Activated CD8-positive, alpha-beta memory T cell treated with anti-CD3 and anti-CD28 coated beads for 1 hour (primary cell): ENCODE measurements at places on chromosomes 4 and X.

DNA sequence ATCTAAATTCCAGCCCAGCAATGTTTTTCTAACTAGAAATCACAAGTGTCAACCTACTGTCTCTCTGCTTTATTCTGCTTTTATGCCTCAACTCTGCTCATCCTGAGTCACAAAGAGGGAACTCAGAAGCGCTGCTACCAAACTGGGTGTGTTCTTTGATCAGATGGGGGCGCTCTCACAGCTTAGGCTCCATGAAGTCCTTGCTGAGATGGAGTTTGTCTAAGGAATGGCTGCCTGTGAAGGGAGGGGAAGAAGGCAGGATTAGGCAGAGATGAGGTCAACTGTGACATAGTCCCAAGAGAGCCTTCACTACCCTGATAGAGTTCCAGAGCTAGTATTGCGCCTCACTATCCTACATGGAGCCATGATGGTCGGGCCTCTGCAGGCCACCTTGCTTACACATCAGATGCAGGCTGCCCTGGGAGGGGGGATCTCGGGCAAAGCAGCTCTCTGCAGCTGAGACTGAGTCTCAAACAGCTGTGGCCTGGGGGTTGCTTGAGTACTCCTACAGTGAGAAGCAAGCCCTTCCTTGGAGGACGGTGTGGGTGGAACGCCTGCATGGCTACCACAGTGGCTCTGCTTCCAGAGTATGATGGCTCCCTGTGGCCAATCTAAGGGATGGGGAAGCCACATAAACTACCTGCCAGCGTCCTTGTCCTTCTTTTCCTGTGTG lies 219.9 kb downstream of the CCNG2 start:
- no peak for DNase-seq

GRCh38 chr4:56958111-56958517 lies 19.3 kb downstream of the NOA1 start:
- no peak for DNase-seq

- DNase-seq = no peak
Measured at GRCh38 chr4:54093324-54094240, 6.4 kb upstream of the GSX2 start.

DNA sequence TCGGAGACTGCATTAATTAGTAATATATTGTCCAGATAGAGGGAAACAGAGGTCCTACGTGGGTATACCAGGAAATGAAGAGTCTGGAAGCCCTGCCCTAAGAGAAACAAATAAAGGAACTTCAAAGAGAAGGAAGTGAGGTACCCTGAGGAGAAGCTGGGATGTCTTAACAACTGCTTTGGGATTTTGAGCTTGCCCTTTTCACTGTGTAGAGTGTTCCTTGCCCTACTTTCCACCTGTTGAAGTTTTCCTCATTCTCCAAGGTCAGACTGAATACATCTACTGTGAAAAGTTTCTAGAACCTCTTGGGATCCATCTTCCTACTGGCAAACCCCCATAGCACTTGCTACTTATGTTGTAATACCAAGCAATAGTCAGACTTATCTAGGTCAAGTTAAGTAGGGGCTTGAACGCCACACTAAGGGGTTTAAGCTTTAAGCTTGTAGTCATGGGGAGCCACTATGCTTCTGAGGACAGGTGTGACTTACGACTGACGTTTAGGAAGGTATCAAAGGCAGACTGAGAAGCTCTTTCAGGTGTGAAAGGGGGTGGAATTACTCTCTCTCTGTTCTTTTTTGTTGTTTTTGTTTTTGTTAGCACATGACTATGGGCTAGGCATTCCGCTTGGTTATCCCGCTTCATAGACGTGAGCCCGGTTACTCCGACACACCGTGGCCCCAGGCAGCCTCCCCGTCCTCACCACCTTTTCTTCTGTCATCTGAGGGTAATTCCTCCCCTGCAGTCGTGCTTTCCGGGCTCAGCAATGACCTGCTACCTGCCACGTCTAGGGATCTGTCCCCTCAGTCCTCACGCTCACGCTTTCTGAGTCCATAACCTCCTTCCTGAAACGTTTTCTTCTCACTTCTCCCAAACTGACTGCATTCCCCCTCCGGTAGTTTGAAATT lies 959 bp upstream of the REST start:
- DNase-seq = no peak

DNA sequence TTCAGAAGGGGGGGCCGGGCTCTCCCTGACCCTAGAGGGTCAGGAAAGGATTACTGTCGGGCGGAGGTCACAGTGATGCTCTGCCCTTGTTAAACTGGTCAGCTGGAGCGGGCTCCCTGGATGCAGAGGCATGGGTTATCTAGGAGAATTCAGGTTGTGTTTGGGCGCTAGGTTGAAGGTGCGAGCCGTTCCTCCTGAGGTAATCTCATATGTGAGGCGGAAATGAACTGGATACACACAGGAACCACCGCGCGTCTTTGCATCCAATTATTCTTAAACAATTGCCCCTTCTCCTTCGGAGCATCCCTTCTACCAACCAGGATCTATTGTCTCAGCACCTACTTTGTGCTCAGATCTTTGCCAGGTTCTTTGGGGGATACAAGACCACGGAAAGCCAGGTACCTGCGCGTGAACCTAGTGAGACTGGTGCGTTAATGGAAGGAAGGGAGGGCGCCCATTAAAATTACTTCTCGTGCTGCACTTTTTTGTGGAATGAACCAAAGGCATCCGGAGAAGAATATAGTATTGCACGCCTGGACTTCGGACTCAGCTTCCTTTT lies 28.4 kb downstream of the HAND2 start:
- no peak for DNase-seq

- no peak for DNase-seq
Measured at GRCh38 chr4:5721923-5722322, 10.9 kb downstream of the EVC start.

DNA sequence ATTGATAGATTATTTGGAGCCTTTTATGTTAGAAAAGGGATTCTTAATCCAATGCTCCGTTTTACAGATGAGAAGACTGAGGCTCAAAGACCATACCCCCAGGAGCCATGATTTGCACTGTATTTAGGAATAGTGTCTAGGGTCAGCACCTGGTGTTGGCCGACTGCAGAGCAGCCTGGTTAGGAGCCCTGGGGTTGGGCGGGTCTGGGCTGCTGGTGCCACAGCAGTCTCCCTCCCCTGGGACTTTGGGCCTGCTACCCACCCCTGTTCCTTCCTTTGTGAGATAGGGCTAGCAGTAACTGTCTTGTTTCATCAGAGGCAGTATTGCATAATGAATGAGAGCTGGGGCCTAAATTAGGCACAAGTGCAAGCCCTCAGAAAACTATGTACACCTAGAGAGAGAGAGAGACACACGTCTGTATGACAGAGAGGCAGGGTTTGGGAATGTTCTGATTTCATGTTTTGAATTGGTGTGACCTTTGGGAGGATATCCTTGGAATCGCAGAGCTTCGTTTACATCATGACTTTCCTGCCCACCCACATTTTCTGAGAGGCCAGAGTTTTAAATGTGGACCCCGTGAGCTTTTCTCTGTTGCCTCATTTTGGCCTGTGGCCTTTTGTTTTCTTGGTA lies 111.7 kb downstream of the PTTG2 start:
- no peak for DNase-seq

GRCh38 chrX:7647831-7648230 lies 195.1 kb upstream of the VCX start:
- DNase-seq = no peak

- DNase-seq = no peak
Measured at GRCh38 chr4:17769406-17770174, 11.8 kb downstream of the FAM184B start.

DNA sequence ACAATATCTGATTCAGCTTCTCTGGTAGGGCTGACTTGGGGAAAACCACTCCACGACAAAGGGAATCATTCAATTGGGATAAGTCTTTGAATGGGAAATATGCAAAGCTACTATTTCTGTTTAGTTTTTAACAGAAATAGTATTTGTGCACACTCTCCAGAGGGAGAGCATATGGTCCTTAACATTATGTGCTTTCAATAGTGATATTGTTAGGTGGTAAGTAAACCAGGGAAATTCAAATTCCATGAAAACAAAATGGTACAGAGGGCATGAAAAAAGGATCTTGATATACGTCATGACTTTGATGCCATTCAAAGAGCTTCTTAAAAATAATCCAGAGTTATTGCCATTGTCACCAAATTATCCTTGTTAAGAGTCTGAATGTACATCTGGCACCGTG lies 47.1 kb upstream of the CITED1 start:
- DNase-seq = no peak

DNA sequence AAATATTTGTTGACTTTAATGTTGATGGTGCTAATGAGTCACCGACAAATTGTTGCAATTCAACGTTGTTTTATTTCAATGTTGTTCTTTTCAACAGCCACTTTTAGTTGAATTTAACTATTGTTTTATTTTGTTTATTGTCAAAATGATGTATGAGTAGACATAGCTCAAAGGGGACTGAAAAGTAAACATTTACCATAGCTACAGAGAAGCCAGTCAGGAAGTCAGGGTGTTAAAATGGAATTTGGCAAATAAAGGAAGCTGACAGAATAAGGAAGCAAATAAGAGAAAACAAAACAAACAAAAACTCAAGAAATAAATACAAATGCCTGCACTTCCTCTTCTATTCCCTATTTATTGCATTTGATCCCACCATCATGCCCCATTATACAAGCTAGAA lies 648.4 kb upstream of the HTR2C start:
- DNase-seq = no peak

GRCh38 chr4:122588453-122589238 lies 32.2 kb downstream of the IL21 start:
- DNase-seq = no peak

- DNase-seq = no peak
Measured at GRCh38 chrX:110245011-110245410, 72.9 kb downstream of the AMMECR1 start.

- no peak for DNase-seq
Measured at GRCh38 chr4:52051615-52052474, 741 bp downstream of the SPATA18 start.

- no peak for DNase-seq
Measured at GRCh38 chr4:110418641-110419040, 57.3 kb upstream of the ENPEP start.

DNA sequence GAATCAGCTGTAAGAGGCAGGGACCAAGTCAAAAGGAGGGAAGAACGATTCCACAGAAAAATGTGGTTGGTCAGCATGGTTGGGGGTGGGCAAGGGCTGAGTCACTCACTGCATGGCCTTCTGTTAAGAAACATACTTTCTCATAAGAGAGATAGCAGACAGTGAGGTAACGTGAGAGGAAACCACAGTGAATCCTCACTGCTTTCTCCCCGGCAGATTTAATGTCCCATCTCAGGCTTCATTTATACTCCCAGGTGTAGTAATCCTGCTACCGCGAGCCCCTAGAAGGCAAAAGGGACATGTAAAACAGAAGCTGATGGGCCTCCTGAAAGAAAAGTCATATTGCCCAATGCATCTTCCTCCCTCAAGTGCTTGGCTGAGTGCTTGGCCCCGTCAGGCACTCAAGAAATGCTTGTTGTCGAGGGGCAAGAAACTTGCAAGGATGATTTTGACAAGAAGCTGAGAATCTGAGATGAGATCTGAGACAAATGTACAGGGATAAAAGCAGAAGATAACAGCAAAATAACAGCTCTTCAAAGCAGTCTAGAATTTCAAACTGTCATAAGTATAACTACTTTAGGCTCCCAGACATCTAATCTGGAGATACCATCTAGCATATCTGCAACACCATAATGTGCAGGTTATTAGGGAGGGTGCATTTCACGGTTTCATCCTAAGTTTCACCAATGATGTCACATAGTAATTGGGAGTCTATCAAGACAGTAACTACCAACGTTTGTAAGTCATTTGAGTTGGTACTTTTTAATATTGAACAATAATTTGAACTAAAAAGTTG lies 40.2 kb downstream of the SH3KBP1 start:
- DNase-seq = no peak

GRCh38 chrX:98380106-98380505 lies 1496.4 kb downstream of the RPA4 start:
- DNase-seq = no peak

GRCh38 chrX:100748108-100748507 lies 16.2 kb upstream of the SYTL4 start:
- no peak for DNase-seq

GRCh38 chr4:178633263-178633662 lies 1191.0 kb upstream of the AGA start:
- DNase-seq = no peak

DNA sequence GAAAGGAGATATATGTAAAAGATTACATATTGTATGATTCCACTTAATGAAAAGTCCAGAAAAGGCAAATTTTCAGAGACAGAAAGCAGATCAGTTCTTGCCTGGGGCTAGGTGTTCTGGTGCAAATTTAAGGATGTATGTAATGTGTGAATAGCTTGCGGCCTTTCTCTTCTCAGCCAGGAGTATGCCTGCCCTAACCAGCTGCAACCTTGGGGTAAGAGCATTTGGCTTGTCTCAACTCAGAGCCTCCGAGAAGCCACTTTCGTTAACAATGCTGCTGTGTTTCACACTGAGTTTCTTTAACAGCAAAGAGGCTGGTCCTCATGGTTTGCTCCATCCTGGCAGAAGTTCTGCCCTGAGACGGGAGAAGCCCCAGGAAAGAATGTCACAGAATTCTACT lies 102.7 kb downstream of the SPCS3 start:
- no peak for DNase-seq

DNA sequence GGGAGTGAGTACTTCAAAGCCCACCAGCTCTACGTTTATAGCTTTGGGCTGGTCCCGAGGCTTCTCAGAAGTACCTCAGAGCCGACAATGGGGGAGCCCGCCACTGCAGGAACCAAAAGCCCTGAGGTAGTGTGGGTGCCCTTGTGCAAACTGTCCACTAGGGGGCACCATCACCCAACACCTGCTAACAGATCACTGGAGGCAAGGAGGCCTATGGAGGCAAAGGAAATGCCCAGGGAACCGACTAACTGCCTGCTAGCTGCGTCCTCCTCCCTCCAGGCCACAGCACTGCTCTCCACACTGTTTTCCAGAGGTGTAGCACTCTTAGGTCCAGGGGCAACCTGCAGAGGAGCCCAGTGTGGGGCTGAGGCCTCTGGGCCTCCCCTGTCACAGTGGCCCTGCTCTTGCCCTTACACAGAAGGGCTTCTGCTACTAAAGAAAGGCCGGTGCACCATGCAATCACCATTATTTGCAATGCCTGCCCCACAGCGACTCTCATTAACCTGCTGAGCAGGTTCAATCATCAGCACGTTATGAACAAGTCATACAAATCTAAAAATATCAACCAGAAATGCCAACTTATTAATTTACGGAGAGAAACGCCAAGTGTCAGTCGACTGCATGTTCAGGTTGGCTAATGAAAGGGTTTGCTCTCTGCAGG lies 159.1 kb downstream of the NSUN7 start:
- DNase-seq = no peak

GRCh38 chrX:12304261-12304660 lies 166.0 kb downstream of the FRMPD4 start:
- DNase-seq = no peak

DNA sequence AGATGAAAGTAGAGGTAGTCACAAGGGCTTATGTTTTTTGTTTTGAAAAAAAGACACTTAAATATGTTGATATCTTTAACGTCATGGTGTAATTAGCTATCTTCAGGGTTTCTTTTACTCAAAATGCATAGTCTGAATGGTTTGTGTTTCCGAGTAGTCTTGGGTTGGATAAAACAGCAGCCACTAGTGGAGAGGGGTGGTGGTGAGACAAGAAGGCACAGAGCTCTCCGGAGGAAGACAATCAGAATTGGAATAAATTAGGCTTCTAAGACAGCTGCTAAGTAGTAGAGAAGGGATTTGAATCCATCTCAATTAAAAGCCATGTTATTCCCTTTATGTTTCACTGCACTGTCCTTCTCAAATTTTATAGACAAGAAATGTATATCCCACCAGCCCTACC lies 240.4 kb upstream of the VEGFC start:
- no peak for DNase-seq

GRCh38 chrX:53312946-53313727 lies 31.8 kb upstream of the IQSEC2 start:
- DNase-seq = peak; percentile 30

- no peak for DNase-seq
Measured at GRCh38 chr4:184747034-184747830, 13.3 kb upstream of the CENPU start.
